Stimulated activated CD4-positive, alpha-beta T cell treated with anti-CD3 and anti-CD28 coated beads, Interleukin-12 subunit alpha, Interleukin-12 subunit beta, amount 100 ng/mL, for 48 hours (primary cell): ENCODE measurements at places on chromosomes 2 and 18.

GRCh38 chr2:55097461-55098410 lies 47.5 kb upstream of the RTN4 start:
- DNase-seq, result no peak

DNA sequence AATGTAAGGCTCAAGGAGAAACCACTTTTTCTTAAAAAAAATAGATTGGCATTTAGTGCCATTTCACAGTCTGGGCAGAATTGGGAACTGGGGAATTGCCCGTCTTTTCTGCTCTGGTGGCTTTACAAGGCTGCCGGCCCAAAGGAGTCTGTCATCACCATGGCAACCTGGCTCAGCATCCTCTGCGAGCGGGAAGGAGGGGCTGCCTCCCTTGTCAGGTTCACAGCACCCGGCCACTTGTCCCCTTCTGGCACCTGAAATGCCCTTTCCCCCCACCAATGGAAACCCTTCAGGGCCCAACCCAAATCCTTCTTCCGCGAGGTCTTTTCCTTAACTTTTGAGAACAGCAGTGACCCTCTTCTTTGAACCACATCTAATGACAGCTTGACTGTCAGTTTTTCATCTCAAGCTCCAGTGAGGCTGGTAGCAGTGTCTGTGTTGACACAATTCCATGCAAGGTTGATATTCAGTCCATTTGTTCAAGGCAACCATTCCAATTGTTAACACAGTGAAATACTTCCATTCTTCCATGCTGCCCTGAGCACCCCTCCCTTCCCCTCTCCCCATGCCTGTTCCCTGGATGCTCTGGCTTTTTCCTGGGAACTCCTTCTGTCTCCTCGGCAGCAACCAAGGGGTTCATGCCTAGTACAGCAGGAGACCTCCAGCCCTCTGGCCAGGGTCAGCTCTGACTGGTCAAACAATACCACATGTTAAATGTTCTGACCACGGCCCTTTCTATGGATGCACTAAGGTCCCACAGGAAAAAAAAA lies 79.6 kb downstream of the DNER start:
- DNase-seq, result no peak

- no peak for DNase-seq
Measured at GRCh38 chr2:77013953-77014352, 508.2 kb downstream of the LRRTM4 start.

- no peak for DNase-seq
Measured at GRCh38 chr2:136917411-136917881, 152.1 kb downstream of the THSD7B start.

GRCh38 chr2:234690569-234691213 lies 193.8 kb upstream of the ARL4C start:
- DNase-seq, result no peak

DNA sequence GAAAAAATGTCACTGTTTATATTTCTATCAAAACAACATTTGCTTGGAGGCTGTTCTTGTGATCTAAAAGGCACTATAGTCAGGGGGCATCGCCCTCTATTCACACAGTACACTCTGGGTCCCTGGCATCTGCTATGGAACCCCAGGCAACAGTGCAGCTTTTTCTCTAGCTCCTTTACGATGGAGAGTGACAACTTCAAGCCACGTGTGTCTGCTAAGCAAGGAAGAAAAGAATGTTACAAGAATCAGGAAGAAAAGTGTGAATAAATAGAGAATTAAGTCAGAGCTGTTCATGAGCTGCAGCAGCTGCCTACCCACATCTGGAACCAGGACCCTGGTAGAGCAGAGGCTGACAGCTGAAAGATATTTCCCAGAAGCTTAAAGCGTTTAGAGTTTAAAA lies 11.2 kb downstream of the RND3 start:
- DNase-seq, result no peak

DNA sequence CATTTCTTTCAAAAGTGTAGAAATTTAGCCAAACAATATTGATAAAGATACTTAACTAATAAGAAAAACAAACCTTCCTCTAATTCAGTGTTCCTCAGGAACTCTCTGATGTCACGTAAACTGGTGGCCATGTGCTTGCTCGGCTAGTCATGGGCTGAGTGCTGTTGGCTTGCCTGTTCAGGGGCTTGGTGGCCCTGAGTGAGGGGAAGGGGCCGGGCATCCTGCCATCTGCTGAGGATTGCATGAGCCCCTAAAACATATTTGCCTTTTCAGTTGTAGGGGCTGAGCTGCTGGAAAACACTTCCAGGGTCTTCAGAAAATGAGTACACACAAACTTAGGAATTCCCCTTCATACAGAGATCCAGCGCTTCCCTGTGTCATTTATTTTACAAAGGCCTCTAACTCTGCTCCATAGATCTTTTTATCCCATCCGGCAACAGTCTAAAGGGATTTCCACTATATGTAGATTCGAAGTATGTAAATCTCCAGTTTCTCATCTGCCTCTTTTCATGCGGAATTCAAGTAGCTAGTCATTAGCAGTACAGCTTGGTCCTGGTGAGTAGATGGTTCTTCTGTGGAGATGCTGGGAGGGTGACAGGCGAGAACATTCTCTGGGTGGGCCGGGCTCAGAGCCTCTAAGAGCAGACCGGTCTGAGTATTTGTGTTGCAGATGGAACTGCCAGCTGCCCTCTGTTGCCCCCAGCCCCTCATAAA lies 20.1 kb upstream of the NFATC1 start:
- DNase-seq, result no peak

- no peak for DNase-seq
Measured at GRCh38 chr2:61512768-61513398, 25.3 kb downstream of the XPO1 start.
